Keratinocyte (primary cell): ENCODE measurements at places on chromosomes 5 and 9. TPM values are rescaled to one million over a fixed set of nuclear protein-coding genes. Genes with fewer than 3 reads are reported as not detected.

- no peak for DNase-seq
These were observed 44.0 kb downstream of the ECPAS start for GRCh38 chr9:111440226-111440625.

The RLN2 gene
- 0.41 to 0.98 TPM (median 0.68 TPM) in 3 replicates for polyA plus RNA-seq

DNA sequence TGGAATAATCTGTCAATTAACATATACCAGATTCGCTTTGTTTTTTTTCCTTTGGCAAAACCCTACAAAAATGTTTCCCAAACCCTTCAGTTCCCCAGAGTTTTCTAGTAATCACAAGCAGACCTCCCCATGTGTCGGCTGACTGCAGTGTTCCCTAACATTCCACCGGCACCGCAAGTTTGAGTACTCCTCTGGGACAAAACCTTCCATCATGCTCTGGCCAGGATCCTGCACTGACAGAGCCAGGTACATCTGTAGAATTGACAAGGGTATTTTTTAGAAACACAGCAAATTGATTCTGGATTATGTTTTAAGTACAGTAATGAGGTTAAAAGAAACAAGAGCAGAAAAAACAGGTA lies 174.7 kb downstream of the GAS1 start:
- no peak for DNase-seq

The KIAA0825 gene
- 0.68 to 1.2 TPM (median 1.0 TPM) in 3 replicates for polyA plus RNA-seq
